CD4-positive, alpha-beta T cell treated with Interleukin-12 subunit alpha and Interleukin-12 subunit beta, for 1 hour (primary cell): ENCODE measurements at places on chromosomes 6 and 20.

- DNase-seq: peak; percentile 59
These were observed at the start of gene FNDC1 for GRCh38 chr6:159169193-159169555. Gene FNDC1 (plus strand): TSS chr6:159169400. CDS start chr6:159169597, 197 bp downstream.

DNA sequence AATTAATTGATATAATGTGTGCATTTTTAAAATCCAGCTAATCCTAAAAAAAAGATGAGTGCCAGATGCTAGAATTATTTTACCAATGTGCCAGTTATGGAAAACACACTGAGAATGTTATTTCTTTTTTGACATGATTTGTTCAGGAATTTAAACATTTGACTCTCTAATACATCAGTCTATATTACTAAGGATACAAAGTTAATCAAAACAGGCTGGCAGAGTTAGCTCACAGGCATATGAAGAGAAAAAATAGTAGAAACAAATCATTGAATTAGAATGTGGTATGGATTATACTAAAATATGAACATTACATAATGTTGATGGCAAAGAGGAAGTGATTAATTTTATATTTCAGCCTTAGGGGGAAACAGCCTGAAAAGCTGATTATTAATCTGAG is 368.3 kb upstream of the GJE1 start:
- no peak for DNase-seq

DNA sequence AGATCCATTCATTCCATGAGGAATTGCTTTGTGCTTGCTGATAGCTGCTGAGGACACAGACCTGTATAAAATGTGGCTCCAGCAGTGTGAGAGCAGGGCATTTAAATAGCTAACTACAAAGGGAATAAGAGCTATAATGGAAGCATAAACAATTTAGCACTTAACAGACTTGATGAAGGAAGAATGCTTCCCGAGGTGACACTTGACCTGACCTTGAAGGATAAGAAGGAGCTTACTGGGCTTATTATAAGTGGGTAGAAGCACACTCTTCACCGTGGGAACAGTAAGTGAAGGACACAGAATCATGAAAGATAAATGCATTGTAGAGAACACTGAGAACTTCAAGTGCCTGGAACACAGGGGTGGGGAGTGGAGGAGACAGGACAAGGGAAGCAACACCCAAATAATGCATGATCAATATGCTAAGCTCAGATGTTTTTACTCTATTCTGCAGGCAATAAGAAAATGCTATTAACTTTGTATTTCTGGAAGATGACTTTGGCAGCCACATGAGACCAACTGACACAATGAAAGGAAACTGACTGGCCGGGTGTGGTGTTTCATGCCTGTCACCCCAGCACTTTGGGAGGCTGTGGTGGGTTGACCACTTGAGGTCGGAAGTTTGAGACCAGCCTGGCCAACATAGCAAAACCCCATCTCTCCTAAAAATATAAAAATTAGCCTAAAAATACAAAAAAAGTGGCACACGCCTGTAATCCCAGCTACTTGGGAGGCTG is 84.2 kb downstream of the EPB41L2 start:
- DNase-seq: no peak

DNA sequence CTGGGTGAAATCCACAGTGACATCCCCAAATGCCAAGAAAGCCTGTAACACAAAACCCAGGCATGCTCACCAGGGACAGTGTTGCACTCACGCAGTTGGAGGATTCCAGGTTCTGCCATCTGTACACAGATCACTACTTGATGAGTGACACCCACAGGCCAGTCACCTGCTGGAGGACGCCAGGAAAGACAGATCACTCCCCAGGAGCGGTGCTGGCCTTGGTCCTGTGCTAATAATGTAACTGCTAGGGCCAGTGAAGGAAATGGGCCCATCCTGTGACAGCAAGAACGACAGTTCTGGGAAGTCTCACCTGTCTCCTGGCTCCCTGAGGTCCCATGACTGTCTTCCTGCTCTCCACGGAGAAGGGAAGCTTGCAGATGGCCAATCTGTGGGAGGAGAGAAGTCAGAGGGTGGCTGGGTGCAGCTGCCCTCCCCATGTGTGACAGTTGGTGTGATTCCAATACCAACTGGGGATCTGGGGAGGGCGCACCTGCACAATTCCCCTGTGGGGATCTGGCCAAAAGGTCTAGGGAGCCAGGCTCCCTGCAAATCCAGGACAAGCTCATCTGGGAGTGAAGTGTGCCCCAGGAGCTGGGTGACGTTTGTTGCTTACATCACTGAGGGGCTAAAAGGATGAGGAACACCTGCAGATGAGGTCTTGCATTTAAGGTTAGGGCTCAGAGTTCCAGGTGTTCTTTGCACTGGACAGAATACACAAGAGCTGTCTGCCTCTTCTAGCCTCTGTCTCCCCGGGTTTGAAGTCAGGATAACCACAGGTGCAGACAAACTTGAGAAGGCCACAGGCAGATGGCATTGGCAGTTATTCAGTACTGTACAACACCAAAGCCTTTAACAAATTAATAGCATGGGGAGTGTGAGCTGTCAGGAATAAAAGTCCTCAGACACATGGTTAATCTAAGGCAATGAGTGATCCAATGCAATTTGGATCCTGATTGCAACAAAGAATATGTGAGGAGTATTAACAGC is 10.3 kb downstream of the ZNF337 start:
- no peak for DNase-seq

GRCh38 chr20:20786428-20786827 is 74.0 kb upstream of the RALGAPA2 start:
- peak; percentile 2 for DNase-seq

GRCh38 chr6:63785006-63785405 is 149.4 kb downstream of the PHF3 start:
- DNase-seq: no peak

GRCh38 chr20:38873050-38873581 is 53.1 kb upstream of the FAM83D start:
- peak; percentile 84 for DNase-seq

GRCh38 chr20:10655720-10656669 is 17.8 kb downstream of the JAG1 start:
- no peak for DNase-seq

GRCh38 chr20:6100246-6100645 is 22.6 kb downstream of the FERMT1 start:
- DNase-seq: no peak

DNA sequence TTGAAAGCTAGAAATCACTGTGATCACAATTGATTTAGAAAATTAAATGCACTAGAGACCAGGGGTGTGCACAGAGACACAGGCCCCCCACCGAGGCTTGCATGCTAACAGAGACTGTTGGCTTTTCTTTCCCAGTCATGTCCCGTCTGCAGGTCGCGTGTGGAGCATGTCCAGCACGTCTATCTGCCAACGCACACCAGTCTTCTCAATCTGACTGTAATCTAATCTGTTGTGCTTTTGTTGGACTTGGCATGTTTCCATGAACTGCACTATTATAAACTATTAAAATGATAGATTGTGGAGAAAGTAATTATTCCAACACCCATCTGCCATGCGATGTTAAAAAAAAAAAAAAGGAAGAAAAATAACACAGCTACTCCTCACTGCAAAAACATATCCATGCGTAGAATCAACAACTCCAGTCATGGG is 17.7 kb downstream of the MYLIP start:
- DNase-seq: no peak

- no peak for DNase-seq
These were observed 30.1 kb upstream of the BCLAF1 start for GRCh38 chr6:136319732-136320131.

DNA sequence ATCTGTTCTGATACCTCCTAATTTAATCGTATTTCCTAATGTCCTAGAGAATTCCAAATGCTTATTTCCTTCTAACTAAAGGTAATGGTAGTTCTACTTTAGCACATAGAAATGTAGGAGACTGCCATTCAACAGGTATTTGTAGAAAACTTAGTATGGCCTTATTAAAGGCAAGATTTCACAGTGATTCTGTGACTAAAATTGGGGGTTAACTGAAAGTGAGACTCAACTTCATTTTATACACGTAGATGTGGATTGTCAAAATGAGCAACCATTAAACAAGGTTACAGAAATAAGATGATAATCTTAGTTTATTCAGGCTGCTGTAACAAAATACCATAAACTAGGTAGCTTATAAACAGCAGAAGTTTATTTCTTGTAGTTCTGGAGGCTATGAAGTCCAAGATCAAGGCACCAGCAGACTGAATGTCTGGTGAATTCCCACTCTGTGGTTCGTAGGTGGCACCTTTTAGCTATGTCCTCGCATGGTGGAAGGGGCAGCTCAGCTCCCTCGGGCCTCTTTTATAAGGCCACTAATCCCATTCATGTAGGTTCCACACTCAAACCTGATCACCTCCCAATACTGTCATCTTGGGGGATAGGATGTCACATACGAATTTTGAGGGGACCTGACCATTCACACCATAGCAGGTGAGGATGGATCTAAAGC is 38.7 kb downstream of the TAB2 start:
- no peak for DNase-seq

GRCh38 chr6:80268865-80269730 is 162.6 kb downstream of the BCKDHB start:
- DNase-seq: no peak

DNA sequence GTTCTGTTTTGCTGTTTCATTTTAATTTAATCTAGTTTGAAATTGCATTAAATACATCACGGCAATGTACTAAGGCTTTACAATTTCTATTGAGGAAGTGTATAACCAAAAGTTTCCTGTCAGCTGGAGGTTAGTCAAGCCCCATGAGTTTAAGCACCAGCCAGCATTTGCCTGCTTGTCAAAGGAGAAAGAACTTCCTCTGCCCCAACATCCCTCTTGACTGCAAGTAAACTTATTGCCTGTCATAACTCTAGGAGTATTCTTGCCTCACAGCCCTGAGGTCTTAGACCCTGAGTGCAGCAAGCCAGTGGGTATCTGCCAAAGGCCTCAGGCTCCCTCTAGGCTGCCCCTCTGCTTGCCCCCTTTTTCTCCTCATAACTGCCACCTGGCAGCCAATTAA is 106.7 kb upstream of the INSM1 start:
- DNase-seq: no peak

GRCh38 chr6:148563066-148563465 is 183.8 kb upstream of the UST start:
- DNase-seq: no peak

GRCh38 chr20:58982406-58983114 is 1.5 kb downstream of the NELFCD start:
- peak; percentile 58 for DNase-seq

DNA sequence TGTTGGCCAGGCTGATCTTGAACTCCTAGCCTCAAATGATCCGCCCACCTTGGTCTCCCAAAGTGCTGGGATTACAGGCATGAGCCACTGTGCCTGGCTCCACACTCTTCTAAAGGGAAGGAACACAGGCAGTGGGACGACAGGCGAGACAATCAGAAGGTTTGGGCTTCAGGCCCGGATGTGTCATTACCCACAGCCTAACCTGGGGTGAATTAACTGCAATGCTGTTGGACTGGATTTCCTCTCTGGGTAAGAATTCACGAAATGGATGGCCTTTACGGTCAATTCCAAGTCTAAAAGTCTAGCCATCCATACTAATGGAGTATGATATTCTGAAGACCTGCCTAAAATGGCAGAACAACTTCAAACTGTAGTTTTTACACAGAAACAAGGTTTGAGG is 83.7 kb upstream of the CCDC28A start:
- DNase-seq: no peak
